Midbrain (tissue), 1 donor: ENCODE measurements at places on chromosomes 3 and 15.
A peak's percentile ranks its signal among the peaks of the same experiment; 100 is the strongest.

GRCh38 chr3:81394651-81395524 lies 366.6 kb downstream of the GBE1 start:
- no peak for DNase-seq

DNA sequence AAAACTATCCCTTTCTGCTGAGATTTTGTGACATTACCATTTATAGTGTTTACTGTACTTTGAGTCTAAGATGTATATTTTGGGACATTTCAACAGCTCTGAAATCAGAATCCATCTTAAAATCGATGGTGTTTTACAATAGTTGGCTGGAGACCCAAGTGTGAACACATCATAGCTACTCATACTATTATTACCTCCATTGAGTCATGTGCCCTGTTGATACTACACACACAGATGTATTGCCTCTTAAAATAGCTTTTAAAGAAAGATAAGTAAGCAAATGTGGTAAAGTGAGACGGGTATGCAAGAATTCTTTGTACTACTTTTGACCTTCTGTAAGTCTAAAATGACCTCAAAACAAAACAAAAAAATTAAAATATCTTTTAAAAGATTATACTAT lies 6.7 kb downstream of the LMOD3 start:
- DNase-seq = no peak

GRCh38 chr15:52102463-52102862 lies 10.1 kb downstream of the BCL2L10 start:
- DNase-seq = no peak

DNA sequence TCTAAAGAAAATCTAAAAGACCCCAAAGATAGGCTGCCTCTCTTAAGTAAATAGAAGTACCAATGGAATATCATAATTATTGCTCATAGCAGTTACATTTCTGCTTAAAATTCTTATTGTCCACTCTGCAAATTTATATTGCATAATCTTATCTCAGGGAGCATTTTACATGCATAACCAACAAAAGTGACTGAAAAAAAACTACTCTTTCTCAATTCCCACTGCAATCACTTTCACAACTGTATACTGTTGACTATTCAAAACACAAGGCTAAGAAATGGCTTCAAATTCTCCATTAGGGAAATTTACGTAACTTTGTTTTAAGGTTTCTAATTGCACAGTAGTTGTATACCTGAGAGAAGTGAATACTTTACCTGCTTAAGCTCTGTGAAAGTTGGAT lies 56.3 kb downstream of the HMG20A start:
- no peak for DNase-seq

GRCh38 chr3:25783661-25784512 lies 644 bp upstream of the NGLY1 start:
- no peak for DNase-seq

DNA sequence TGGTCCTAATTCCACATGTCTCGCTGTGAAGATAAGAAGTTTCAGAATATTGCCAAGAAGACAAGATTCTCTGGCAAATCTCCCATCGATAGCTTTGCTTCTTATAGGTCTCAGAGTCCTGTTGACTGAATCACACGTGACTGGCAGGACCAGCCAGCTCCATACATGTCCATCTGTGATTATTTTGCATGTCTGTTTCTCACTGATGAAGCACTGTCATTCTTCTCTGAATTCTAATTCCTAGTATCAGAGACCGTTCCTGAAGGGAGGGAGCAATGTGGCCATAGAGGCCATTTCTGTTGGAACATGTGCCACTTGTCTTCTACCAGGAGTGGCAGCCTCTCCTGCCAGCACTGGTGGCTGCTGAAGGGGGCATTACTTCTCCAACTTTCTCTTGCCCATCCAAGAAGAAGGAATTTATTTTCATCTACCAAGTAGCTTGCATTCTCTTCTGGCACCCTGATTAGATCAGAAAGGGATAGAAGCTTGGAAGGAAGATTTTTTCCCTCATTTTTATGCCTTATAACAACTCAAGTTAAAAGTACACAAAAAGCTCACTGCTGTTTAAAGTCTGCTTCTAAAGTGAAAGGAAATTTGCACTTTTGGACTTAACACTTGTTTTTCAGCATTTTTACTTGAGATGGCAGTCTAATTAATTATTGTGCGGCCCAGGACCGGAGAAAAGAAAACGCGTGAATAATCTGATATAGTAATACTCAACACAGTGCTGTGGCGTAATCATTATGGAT lies 115.8 kb downstream of the IQCH start:
- no peak for DNase-seq

GRCh38 chr15:64251658-64252057 lies 88.8 kb upstream of the PPIB start:
- no peak for DNase-seq

- DNase-seq = no peak
These were observed 92.1 kb downstream of the DTWD1 start for GRCh38 chr15:49712846-49713450.

- DNase-seq = no peak
These were observed 422.2 kb downstream of the GBE1 start for GRCh38 chr3:81339040-81339845.

- DNase-seq = no peak
These were observed 678.1 kb downstream of the MCTP2 start for GRCh38 chr15:94909510-94909909.

DNA sequence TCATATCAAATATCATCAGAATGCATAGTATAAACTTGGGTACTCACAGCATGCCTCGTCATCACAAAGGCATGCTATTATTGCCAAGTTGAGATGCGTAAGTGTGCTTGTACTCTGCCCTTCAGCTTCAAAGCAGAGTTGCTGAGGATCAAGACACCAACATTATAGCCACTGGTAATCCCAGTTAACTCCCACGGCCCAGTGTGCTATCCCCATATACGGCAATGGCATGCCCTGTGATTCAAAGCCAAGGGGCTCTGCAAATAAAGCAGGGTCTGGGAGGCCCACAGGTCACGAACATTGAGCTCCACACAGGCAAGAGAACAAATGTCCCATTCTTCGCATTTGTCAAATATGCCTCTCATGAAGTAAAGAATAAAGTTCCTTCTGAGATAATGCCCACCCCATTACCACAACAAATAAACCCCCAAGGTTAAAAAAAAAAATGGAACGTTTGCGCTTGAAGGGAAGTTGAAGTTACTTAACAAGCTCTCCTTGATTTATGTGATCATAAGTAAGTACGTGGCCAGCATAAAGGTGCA lies 298.1 kb upstream of the NECTIN3 start:
- no peak for DNase-seq

DNA sequence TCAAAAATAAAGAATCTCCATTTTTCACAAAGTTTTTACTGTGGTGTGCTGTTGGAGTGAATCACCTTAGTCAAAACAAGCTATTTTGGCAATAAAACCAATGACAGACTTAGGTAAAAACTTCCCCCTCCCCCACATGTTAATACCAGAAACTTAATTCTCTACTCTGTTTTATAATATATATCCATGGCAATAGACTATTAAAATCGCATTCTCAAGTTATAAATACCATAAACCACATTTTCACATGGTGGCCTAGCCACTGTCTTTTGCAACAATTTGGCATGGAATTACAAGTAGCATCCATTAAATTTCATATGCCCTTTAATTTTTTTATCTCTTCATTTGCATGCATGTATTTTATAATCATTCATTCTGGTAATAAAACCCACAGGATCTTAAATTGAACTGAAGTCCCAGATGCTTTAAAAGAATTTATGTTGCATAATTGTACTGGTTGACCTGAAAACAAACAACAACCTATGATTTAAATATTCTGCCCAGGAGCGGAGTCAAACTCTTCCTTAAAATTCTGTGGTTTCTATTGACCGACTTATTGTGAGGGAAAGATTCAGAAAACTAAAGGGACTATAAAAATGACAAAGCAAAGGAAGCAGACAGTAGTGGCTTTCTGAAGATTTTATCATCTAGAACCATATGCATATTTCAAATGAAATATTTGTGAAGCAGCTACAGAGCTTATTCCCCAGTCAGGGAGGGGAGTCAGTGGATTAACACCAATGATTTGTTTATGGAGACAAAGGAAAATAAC lies 229.0 kb upstream of the TBL1XR1 start:
- DNase-seq = no peak

DNA sequence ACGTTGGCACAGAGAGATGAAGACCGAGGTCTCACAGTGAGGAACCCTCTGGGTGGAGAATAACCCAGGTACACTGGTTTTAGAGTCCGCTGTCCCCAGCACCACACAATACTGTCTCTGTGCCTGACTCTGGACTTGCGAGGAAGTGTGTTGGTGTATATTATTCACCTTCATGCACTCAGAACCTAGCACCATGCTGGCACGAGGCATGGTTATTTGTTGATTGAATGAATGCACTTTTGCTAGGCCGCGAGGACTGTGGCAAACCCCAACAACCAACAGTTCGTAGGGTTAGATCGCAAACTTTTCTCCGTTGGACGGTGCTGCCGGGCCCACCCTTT lies 484 bp upstream of the C3orf52 start:
- no peak for DNase-seq

DNA sequence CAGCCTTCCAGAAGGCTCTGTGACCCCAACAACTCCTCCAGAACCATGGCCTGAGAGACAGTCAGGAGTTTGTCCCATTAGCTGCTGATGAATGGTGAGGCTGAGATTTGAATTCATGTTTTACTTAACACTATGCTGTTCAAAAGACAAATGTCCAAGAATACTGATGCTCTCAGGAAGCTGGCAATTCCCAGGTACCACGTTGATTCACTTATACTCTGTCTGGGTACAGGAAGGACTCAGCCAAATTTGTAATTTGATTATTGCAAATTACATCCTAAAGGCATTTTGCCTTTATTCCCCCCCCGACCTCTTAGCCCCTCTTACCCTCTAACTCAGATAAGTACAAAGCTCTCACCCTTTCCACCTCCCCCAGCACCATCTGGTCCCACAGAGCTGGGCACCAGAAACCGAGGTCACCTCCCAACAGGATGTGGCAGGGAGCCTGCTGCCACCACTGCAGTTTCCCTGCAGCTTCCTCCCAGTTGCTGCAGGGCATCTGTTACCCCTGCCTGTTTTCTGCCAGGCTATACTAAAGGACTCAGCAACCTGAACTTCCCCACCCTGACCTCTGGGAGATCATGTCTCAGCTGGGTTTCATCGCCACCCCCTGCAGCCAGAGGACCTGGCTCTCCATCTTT lies 33.6 kb downstream of the EAF1 start:
- no peak for DNase-seq

DNA sequence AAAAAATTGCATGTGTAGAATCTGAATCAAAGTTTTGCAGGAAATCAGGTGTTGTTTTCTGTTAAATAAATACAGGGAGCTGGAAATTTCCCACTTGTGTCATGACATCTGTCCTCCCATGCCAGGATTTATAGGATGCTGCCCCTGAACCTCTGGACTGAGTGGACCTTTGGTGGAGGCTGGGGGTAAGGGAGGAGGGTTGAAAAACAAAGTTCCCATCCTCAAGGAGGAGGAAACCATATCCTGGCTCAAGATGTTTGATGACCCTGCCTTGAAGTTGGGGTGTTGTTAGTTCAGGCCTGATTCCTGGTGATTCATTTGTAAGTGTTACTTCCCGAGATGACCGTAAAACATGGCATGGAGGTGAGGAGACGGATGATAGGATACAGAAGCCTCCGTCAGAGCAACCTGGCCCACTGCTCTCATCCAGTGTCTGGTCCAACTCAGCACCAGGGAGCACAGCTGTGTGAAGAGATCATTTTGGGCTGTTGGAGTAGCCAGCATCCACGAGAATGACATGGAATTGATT lies 223.6 kb downstream of the CACNA2D3 start:
- no peak for DNase-seq

GRCh38 chr15:99711625-99712024 lies 21.6 kb downstream of the LYSMD4 start:
- no peak for DNase-seq

- no peak for DNase-seq
These were observed 600.2 kb upstream of the GRM7 start for GRCh38 chr3:6260551-6261191.

DNA sequence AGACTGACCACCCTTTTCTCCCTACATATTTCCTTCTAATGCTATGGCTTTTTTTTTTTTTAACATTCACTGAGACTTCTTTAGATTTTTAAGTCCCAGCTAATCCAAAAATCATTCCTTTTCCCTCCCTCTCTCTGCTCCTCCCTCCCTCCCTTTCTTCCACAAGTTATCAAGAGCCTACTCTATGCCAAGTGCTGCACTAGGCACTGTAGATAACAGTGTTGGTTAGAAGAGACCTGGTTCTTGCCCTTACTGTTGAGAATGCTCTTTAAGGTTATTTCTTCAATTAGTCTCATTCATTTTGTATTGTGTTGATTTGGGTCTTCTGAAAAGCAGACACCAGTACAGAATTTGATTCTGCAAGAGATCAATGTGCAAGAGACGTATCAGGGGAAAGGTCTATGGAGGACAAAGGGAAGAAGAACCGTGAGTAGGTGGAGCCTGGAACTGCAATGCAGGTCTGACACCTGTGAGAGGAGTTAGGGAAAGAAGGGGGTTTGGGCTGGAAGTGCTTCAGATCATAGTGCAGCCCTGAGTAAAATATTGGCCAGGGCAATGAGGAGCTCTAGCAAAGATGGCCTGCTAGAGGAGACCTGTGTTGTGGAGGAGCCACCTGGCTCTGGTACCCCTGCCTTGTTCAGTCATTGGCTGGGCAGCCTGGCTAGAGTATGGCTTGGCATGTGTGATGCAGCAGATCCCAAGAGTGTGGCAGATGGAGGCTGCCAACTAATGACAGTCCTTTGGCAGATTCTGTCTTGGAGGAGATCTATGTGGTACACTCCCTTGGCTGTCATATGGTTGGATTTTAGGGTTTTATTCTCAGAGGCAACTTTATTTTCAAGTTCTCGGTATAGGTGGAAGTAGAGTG lies 9.7 kb upstream of the PCOLCE2 start:
- no peak for DNase-seq

- DNase-seq = no peak
These were observed 3.9 kb upstream of the BDH1 start for GRCh38 chr3:197559651-197560050.

DNA sequence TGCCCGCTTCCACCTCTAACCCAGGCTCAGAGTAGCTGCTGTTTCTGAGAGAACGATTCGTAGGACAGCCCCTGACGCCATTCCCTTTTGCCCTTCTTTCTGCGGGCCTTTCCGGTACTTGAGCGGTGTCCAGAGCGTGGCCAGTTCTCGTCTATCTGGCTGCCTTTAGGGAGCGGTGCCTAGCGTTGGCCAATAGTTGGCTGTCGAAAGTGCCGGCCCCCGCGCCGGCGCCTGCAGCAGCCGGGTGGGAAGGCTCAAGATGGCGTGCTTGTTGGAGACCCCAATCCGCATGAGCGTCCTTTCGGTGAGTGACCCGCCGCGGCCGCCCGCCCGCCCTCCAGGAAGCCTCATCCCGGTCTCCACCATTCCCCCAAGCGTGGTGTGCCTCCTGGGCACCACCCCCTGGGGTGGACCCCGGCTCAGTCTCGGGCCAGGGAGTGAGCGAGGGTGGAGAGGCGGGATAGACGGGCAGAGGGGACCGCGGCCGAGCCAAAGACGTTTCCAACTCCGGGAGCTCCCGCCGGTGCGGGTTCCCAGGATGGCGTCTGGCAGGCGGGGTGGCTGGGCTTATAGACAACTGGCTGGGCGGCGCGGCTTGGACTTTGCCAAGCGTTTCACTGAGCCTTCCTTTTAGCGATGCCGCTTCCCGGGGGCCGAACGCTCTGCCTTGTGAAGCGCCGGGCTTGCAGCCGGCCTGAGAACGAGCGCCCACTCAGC lies at the start of gene ARMC8:
Gene ARMC8 (plus strand): TSS at position 6 of the 717 bp plus-strand sequence. CDS start 254 bp downstream, at position 260.
- DNase-seq = peak; percentile 74
